Fibroblast of skin of abdomen (primary cell): ENCODE measurements at places on chromosomes 1 and 21.

- peak; percentile 36 for DNase-seq
These were observed 27.4 kb upstream of the CTPS1 start for GRCh38 chr1:40951943-40952743.

GRCh38 chr1:190328361-190328760 lies 149.3 kb downstream of the BRINP3 start:
- DNase-seq: no peak

- peak; percentile 54 for DNase-seq
These were observed 34.7 kb downstream of the TUFT1 start for GRCh38 chr1:151574575-151575529.

DNA sequence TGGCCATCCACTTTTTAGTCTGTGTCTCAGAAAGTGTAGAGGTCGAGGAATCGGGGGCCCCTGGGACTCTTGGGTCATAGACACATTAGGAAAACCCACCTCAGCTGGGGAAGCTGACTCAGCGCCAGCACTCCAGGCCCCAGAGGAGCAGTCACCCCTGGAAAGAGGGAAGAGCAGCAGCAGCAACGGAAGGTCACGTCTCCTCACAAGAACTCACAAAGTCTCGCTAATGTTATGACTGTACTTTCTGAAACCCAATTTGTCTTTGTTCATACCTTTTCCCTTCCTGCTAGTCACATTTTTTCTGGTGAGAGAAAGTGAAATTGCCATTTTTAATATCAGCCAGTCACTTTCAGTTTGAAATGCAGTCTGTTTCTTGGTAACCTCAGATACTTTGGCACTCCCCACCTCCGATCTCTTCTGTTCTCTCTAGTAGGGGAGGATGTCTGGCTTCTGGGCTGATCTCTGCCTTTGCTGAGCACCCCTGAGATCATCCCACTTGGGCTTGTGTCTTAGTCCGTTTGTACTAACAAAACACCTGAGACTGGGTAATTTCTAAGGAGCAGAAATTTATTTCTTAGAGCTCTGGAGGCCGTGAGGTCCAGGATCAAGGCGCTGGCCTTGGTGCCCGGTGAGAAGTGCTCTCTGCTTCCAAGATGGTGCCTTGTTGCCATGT lies 6.0 kb upstream of the NLRP3 start:
- DNase-seq: no peak

DNA sequence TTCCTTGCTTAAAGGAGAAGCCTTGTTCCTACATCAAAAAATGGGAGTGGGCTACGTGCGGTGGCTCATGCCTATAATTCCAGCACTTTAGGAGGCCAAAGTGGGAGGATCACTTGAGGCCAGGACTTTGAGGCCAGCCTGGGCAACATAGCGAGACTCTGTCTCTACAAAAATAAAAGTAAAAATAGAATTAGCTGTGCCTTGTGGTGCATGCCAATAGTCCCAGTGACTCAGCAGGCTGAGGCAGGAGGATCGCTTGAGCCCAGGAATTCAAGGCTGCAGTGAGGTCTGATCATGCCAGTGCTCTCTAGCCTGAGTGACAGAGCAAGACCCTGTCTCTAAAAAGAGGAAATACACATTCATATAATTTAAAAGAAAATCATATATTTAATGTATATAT lies 127.1 kb downstream of the C1orf21 start:
- DNase-seq: peak; percentile 60

GRCh38 chr1:42179900-42180329 lies 15.4 kb upstream of the GUCA2A start:
- no peak for DNase-seq

DNA sequence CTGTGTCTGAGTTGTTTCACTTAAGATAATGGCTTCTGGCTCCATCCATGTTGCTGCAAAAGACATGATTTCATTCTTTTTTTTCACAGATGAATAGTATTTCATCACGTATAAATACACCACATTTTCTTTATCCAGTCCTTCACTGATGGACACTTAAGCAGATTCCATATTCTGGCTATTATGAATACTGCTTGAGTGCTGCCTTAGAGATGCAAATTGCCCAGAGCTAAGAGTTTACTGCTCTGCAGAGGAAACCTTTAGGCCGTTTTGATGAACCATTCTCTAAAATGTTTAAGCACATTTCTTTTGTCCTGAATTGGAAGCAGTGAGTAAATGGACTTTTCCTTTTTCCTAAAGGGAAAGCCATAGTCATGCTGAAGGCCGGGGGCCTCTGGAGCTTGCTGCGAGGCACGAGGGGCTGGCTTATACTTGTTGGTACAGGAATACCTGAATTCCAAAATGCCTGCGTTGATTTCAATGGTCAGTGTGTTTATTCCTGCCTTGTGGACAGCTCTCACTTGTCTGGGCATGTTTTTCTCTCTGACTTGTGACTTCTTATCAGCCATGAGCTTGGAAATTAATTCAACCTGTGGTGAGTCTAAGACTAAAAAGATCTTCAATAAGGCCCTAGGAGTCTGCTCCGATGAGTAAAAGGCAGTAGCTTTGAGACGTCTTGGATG lies 201.0 kb upstream of the MAP1LC3C start:
- DNase-seq: no peak

- DNase-seq: no peak
These were observed 15.2 kb downstream of the EPHX1 start for GRCh38 chr1:225825078-225825477.

DNA sequence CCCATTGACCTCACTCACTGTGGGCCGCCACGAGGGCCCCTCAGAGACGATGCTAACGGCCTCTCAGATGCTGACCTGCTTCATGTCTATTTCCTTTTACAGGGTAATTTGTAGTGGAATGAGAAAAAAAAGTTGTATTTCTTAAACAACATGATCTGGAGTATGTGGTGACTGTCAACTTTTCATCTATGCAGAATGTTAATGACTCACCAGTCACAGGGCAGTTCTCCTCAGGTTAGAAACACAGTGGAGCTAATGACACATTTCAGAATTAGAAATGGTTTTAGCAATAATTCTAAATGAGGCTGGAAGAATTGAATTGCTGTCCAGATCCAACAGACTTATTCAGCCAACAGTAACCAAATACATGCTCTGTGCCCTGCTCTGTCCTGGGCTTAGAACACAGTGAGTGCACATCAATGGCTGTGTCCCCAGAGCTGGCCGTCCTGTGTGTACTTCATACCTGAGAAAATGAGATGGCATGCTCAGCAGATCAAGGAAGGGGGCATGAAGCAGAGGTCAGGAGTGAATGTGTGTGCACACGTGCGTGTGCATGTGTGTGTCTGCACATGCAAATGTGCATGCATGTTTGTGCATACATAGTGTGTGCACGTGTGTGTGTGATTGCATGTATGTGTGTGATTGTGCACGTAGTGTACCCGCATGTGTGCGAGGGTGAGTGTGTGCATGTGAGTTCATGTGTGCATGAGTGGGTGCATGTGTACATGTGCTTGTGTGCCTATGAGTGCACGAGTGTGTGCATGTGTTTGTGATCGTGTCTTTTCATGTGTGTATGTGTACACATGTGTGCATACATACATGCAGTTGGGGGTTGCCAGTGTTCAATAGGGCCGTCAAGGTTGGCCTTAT lies 145.3 kb downstream of the PCBP3 start:
- no peak for DNase-seq

DNA sequence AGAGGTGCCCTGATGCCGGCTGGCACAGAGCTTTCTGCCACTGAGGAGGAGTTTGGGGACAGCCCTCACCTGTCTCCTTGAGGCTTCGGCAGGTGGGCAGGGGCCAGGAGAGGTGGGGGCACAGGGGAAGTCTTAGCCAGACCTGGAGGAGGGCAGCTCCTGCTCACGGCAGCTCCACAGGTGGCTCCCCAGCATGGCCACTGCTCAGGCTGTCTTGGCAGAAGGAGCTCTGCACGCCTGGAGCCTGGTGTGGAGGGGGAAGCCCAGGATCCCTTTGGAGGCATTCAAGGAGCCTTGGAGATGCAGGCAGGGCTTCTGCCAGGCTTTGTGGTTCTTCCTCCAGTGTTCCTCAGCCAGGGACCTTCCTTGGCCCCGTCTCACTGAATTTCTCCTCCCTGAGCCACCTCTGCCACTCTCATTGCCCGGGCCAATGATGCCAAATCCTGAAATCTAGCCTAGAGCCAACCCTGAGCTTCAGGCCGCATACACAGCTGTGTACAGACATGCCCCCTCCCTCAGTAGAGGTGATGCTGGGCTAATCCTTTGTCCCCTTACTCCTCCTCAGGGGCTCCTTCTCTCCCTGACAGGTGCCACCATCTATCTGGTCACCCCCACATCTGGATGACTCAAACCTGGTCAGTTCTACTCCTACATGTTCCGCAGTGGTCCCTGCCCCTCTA lies 251.8 kb upstream of the VAMP3 start:
- no peak for DNase-seq

DNA sequence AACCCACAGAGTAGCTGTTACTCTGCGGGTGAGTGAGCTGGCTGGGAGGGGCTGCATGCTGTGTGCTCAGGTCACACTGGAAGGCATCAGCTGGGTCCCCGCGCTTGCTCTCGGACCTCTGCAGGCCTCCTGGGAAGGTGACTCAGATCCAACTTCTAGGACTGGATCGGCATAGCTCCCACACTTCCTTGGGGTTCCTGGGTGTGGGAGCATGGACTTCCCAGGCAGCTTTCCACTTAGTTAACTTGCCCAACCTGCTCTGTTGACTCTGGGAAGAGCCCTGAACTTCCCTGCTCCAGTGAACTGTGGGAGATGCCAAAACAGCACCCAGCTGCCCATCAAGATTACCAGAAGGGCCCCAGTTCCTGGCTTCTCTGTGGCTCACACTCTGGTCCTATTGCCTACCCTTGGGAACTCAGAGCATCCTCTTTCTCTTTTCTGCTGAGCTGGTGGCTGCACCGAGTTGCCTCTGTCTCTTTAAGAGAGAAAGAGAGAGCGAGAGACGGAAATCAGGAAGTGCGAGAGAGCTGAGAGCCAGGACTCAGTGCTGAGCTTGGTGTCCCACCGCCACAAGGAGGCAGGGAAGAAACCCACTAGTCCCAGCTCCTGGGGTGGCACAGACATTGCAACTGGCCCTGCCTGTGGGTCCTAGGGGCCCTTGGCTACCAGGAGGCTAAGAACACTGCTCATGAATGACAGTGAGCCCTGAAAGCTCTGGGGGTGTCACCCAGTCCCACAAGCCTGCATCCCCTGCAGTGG lies at the start of gene IKBKE:
TSS of gene IKBKE (plus strand) at position 544 of the 759 bp plus-strand sequence. CDS start 2,752 bp downstream, outside the sequence.
- DNase-seq: peak; percentile 73

- no peak for DNase-seq
These were observed 112.4 kb downstream of the DAB1 start for GRCh38 chr1:57311411-57311810.

- DNase-seq: peak; percentile 6
These were observed 1.2 kb downstream of the LBR start for GRCh38 chr1:225426395-225427234.

DNA sequence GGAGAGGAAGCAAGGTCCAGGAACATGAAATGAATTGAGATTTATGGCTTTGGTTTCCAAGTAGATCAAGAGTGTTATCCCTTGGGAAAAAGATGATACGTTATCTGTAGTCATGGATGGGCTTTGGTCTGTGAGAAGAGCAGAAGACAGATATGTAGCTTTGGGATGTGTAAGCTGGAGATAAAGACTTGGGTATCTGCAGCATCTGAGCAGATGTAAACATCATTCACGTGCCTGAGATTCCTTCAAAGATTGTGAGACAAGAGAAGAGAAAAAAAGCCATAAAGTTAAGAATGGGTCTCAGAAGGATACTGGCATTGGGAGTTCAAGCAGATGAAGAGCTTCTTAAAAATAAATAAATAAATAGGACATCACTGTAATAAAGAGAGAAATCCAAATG lies 217.8 kb downstream of the PTPRC start:
- no peak for DNase-seq

GRCh38 chr1:107122225-107122624 lies 18.6 kb upstream of the NTNG1 start:
- no peak for DNase-seq

DNA sequence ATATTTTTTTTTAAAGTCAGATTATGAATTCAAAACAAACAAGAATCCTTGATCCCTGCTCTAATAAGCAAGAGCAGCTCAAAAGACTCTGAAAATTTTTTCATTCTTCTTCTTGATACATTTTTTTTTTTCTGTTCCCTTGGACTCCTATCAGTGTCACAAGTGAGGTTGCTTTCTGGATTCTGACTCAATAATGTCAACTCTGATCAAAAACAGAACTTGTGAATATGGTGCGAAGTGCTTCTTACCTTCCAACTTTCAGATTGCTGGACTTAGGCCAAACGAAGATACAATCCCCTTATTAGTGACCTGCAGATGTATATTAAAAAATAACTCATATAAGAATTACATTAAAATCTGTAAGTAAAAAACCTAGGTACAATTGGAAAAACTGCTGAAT lies 136.1 kb downstream of the GPATCH2 start:
- no peak for DNase-seq

DNA sequence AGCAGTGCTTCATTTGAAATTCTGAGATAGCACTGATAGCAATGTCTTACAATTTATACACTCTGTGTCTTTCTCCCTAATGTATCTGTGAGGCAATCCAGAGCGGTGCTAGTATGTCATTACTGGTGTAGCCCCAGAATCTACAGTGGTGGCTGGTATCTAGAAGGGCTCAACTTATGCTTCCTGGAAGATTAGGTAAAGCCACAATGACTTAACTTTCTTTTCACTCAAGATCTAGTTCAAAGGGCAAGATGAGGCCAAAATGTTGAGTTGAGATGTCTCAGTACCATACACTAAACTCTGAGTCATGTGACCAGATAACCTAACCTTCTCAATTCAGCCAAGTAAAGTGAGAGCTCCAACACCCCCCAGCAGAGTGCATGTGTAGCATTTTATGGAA lies 77.5 kb downstream of the PAPPA2 start:
- no peak for DNase-seq

DNA sequence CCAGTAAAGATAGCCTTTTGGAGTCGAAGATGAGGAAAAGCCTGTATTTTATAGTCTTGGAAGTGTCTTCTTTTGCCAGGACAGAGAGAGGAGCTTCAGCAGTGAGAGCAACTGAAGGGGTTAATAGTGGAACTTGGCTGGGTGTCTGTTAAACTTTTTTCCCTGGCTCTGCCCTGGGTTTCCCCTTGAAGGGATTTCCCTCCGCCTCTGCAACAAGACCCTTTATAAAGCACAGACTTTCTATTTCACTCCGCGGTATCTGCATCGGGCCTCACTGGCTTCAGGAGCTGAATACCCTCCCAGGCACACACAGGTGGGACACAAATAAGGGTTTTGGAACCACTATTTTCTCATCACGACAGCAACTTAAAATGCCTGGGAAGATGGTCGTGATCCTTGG lies at the start of gene VCAM1:
TSS of gene VCAM1 (plus strand) at position 253 of the 400 bp plus-strand sequence. CDS start at position 372, 119 bp downstream.
- peak; percentile 57 for DNase-seq

- no peak for DNase-seq
These were observed 63.9 kb upstream of the AK4 start for GRCh38 chr1:65084066-65084465.

- no peak for DNase-seq
These were observed 912.6 kb downstream of the TTLL7 start for GRCh38 chr1:83086346-83086745.
